ENCODE measurements at places on chromosomes 5 and 9. TPM values are rescaled to one million over a fixed set of nuclear protein-coding genes. Genes with fewer than 3 reads are reported as not detected.

The SLC6A19 gene
- not detected for total RNA-seq

GRCh38 chr5:115490596-115490995, 54.0 kb downstream of the FEM1C start:
- no peak for DNase-seq

- DNase-seq: no peak
Measured at GRCh38 chr5:136639616-136640015, 274.3 kb upstream of the TRPC7 start.

The GDNF gene
- not detected for total RNA-seq

GRCh38 chr5:151004499-151004898, 15.9 kb upstream of the GPX3 start:
- no peak for DNase-seq

The LCP2 gene
- 4.3 TPM for total RNA-seq

The TAF11L5 gene
- not detected for total RNA-seq

DNA sequence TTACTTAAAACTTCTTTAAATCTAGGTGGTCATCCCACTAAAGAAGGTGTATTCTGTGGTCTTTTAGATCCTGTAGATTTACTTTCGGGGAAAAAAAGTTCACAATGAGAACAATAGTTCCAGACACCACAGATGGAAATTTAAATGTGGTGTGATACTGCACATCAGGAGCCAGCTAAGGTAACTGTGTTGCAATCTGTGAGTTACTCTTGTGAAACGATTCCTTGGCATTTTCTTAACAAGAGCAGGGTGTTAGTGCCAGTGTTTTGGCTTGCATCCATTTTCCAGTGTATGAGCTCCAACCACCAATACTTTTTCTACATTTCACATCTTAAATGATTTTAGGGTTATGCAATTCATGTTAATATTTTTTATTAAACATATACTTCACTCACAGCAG, 674.5 kb downstream of the CETN3 start:
- no peak for DNase-seq

GRCh38 chr5:166957782-166958181, 1333.7 kb upstream of the WWC1 start:
- no peak for DNase-seq

Measured in heart right ventricle (tissue), 16 donors.